Activated CD8-positive, alpha-beta T cell treated with anti-CD3 and anti-CD28 coated beads, Interleukin-2, amount 10 ng/mL, durations not matched to agents 7 days and 5 days (primary cell): ENCODE measurements at places on chromosomes 1 and 21.

DNA sequence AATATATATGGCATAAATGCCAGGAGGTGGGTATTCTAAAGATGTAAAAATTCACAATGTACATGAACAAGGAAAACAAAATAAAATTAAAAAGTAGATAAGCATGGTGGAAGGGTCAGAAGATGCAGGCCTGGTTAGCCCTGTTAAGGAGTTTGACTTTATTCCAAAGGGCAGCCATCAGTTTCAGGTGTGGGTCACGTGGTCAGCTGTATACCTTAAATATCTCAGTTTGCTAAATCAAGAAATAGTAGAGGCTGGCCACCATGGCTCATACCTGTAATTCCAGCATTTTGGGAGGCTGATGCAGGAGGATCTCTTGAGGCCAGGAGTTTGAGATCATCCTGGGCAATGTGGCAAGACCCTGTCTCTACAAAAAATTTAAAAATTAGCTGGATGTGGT lies 8.5 kb upstream of the PINK1 start:
- DNase-seq = no peak

GRCh38 chr1:13699510-13699909 lies 478 bp upstream of the PRDM2 start:
- no peak for DNase-seq

DNA sequence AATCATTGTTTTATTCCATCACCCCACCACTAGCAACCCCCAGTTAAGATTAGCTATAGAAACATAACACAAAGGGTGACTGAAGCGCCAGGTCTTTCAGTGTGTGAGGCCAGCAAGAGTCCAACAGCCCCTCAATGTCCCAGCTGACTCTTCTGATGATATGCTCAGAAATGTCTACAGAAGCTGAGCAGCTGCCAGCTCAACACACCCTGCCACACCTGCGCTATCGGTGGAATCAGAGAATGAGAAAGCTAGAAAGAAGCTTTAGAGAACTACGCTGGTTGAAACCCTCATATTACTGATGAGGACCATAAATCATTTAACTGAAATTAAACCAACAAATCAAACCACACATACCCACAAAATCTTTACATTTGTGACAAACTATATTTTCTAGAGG lies 116.2 kb downstream of the SLC45A1 start:
- DNase-seq = no peak

- DNase-seq = no peak
These were observed 40.3 kb downstream of the DIRAS3 start for GRCh38 chr1:68010090-68010489.

DNA sequence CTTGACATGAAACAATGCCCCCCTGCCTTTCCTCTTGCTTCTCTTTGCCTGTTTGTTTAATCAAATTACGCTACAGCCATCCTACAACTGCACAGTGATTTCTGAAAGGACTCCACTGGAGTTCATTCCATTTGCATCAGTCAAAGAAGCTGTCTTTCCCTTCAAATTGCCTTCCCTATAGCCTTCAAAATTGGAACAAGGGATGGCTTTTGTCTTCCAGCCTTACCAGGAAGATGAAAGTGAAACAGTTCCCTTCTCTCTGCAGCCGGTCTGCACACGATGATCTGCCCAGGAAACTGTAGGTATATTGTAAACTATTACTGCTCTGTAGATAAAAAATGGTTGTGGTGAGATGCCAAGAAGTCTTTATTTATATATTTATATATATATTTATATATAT lies 65.6 kb upstream of the ETS2 start:
- DNase-seq = no peak

- no peak for DNase-seq
These were observed 7.0 kb upstream of the GREM2 start for GRCh38 chr1:240618946-240619345.

- DNase-seq = no peak
These were observed 57.0 kb downstream of the SASS6 start for GRCh38 chr1:100075773-100076172.

GRCh38 chr1:27593678-27594563 lies 10.0 kb downstream of the AHDC1 start:
- no peak for DNase-seq

DNA sequence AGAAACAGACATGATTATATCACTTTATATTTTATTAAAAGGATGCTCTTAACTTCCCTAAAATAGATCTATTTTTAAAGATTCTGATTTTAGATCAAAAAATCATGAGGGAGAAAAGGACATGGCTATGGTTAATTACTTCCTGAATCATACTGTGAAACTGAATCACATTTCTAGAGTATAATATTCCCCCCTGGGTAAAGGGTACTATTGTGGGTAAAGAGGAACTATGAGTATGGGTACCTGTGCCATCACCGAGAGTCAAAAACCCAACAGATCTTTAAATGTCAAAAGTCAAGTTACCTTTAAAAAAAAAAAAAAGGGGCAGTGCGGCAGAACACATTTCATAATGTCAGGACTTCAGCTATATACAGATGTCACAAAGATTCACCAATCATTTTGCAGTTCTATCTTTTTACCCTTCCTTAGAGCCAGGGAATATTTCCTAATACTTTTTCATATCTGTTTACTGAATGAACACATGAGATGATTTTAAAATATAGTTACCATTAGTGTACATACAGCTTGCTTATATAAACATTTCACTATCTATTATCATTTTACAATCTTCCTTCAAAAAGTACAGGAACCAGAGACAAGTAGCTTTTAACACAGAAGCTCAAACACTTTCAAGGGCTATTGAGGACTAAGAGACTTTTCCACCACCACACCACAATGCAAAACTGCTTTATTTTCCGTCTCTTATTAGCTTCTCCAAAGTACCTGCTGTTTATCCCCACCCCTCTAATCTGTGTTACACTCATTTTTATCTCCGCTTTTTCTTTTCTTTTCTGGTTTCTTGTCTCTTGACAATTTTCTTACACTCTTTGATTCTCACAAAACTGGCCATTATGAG lies 45.0 kb downstream of the EVI5 start:
- DNase-seq = no peak

DNA sequence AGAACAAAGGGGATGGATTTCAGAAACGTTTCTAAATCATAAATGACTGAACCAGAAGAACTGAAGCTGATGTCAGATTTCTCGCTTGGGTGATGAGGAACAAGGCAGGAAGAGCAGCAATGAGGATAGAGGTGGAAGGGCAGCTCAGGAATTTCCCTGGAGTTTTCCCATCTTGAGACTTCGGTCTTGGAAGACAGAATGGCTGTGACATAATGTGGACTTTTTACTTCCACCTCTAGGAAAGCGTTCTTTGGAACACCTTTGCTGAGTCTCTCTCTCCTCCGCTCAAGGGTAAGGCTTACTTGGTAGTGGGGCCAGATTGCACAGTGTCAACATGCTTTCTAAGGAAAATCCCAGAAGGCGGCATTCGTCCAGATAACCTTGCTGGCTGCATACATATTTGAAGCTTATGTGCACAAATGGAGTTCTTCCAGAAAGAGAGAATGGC lies 36.6 kb downstream of the DEGS1 start:
- no peak for DNase-seq

DNA sequence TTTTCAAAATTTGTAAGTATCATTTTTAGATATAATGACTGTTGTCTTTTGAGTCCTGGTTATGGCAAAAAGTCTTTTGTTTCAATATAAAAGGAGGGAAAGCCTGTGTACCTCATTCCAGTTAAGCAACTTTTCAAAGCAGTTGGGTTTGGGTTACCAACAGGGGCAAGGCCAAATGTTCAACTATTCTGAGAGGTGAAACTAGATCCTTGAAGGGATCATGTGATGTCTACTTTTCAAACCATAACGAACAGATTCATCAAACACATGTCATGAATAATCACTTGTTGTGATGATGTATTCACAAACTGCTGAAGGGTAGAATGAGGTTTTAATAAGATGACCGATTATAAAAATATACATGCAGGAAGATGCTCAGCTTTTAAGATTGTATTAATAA lies 171.3 kb downstream of the HHAT start:
- DNase-seq = no peak

DNA sequence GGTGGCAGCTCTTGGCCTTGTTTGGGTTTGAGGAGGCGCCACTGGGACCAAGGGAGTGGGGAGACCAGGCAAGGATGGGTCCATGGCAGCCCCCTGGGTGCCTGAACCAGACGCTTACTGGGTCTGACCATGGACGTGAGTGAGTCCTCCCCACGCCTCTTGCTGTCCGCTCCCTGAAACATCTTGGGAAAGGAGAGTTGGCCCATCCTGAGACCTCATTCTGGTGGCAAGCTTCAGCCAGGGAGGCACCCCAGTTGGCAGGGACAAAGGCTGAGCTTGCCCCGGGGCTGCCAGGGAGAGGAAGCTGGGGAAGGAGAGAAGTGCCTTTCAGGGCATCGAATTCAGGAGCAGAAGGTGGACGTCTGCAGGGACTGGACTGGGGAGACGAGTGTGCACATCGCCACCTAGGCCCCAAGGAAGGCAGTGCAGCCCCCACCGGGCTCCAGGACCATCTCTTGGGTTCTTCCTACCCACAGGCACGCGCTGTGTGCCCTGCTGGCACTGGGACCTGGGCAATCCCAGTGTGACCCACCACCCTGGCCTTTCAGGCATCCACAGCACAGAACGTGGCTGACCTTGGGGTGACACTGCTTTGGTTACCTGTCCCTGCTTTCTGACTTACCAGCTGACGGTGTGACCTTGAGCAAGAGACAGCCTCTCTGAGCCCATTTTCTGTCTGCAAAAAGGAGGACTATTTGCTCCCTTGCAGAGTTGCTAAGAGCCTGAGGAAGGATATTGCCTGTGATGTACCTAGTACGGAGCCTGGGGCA lies 132.9 kb upstream of the WNT4 start:
- peak; percentile 52 for DNase-seq

DNA sequence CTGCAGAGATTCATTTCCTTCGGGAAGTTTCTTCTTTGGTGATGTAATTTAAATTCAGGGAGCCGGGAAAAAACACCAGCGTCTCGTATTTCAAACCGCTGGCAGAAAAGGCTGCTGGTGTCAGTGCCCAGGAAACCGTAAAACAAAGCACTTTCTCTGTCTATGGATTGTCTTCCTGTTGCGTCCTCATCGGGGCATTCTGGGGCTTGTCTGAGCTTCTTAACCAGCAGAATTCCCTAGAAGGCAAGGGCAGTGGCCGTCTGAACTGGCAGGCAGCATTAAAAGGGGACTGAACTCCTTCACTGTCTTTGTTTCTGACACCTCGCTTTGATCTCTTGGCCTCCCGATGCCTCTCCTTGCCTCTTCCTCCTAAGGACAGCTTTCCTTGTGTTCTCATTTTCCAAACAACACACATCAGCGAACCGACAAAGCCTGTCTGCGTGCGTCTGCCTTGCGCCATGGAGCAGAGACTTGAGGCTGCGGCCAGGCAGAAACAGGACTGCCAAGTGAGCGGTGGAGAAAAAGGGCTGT lies 391.6 kb upstream of the VAMP3 start:
- DNase-seq = no peak

- no peak for DNase-seq
These were observed 71.6 kb upstream of the LAMC2 start for GRCh38 chr1:183114441-183114840.

GRCh38 chr21:35720208-35720731 lies 340.1 kb downstream of the SETD4 start:
- no peak for DNase-seq

DNA sequence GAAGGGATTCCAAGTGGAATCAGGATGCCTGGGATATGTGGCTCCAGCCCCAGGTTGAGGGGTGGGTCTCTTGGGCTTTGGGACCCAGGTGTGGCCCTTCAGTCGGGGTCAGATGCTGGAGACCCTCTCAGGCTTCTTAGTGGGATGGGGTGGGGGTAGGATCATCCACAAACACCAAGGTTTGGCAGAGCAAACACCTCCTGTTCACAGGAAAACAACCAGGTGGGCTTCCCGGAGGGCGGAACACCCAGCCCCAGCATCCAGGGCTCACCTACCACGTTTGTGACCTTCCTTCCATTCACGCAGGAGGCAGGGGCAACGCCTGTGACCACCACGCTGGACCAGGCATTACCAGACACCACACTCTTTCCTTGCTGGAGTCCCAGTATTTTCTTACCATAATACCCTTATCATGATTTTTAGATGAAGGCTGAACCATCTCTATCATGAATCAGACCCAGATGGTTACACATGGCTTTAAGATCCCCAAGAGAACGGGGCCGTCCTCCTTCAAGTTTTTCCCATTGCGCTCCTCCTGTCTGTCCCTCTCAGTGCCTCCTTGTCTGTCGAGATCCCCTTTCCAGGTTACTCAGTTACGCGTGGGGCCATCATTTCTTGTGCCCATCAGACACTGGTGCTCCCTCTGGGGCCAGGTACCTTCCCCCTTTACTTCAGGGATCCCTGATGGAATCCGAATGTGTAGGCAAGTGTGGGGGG lies 428.2 kb downstream of the NPHP4 start:
- DNase-seq = no peak

DNA sequence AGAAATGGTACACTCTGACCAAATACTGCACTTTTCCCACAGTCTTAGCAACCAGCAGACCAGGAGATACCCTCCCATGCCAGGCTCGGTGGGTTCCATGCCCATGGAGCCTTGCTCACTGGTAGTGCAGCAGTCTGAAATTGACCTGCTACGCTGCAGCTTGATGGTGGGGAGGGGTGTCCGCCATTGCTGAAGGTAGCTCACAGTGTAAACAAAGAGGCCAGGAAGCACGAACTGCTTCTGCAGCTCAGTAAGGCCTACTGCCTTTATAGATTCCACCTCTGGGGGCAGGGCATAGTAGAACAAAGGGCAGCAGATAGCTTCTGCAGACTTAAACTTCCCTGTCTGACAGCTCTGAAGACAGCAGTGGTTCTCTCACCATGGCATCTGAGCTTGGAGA lies 12.3 kb upstream of the IFI44L start:
- no peak for DNase-seq

GRCh38 chr1:150320667-150320978 lies 710 bp upstream of the PRPF3 start:
- DNase-seq = no peak

GRCh38 chr1:1143636-1144035 lies 27.7 kb upstream of the C1orf159 start:
- DNase-seq = no peak

- no peak for DNase-seq
These were observed 28.1 kb downstream of the KCNA10 start for GRCh38 chr1:110490791-110491451.

- no peak for DNase-seq
These were observed 18.7 kb downstream of the FOXJ3 start for GRCh38 chr1:42316292-42316691.

GRCh38 chr1:110262846-110263631 lies 52.9 kb downstream of the KCNC4 start:
- peak; percentile 36 for DNase-seq

GRCh38 chr21:45034556-45035476 lies 39.6 kb upstream of the ADARB1 start:
- no peak for DNase-seq

GRCh38 chr1:211527006-211527405 lies 35.0 kb upstream of the RD3 start:
- no peak for DNase-seq

DNA sequence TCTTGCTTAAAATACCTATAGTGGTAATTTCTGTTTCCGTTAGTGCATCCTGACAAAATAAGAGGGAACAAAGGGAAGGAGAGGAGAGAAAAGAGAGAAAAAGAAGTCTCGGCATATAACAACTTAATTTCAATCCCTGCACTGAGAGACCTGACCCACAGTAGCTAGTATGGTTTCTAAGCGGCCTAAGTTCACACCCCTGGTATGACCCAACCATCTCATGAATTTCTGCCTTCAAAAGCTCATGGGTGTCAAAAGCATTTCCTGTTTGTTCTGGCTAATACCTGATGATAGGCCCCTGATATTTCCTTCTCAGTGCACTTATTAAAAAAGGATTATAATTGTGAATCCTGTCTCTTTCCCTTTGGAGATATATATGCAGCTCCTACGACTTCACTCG lies 32.1 kb upstream of the RGS1 start:
- DNase-seq = no peak
